ENCODE measurements at places on chromosomes 7 and 10.

DNA sequence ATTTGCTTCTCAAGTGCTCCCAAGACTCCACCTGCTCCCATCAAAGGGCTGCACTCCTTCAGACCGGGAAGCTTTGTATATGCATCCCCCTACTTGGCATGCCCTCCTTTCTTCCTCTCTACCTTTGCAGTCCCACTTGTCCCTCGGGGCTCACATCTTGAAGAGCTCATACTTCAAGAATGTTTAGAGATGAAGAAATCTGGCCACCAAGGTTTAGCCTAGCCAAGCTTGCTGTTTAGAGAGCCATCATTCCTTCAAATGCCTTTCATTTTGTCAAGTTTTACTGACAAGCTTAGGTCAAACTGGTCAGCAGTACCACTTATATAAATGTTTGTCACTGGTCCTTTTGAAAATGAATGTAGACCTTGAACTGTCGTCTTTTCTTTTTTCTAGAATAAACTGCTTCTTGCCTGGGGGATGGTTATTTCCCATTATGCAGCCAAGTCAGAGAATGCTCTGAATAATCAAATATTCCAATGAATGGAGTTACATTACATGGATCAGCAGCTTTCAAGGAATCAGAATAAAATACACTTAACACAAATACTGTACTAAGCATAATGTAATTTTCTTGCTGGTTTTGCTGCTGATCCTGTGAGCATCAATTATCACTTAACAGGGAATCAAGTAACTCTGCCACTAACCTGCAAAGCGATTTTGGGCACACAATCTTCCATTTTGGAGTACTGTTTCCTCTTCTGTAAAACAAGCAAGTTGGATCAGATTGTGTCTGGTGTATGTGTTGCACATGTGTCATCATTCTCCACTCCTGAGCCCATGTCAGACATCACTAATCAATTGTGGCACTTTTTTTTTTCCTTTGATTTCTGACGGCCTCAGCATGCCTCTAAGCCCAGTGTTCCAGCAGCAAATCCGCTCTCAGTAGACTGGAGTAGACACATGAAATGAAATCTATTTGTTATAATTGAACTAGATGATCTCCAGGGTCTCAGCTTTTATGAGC is 357.9 kb downstream of the PTEN start:
- no peak for DNase-seq

- DNase-seq: peak; percentile 41
These were observed 43.4 kb downstream of the LDB3 start for GRCh38 chr10:86711513-86712316.

DNA sequence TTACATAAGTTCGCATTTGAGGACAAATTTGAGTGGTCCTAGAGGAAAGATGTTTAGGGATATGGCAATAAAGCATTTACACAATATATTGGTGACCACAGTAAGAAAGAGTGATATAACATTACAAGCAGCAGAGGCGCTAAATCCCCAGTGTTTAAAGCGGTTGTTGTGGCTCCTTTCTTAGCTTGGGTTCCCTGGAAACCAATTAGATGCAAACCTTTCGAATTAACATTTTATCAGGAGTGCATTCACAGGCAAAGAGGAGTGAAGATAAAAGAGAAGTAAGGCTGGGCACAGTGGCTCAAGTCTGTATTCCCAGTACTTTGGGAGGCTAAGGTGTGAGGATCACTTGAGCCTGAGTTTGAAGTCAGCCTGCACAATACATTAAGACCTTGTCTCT is 331.1 kb downstream of the BICC1 start:
- DNase-seq: no peak

DNA sequence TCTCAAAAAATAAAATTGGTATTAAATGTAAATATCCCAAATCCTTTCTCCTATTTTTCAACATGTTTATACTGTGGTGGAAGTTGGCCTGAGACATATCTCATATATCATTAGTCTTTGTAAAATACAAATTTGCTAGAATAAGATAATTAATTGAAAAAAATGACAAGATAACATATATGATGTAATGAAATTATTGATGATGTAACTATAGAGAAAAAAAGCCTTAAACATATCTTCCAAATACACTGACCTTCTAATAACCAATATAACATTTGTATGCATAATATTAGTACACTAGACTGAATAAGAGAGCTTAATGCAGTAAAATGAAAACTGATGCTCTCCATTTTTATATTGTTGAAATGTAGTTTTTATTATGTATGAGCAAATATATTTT is 104.3 kb downstream of the PRKG1 start:
- no peak for DNase-seq

DNA sequence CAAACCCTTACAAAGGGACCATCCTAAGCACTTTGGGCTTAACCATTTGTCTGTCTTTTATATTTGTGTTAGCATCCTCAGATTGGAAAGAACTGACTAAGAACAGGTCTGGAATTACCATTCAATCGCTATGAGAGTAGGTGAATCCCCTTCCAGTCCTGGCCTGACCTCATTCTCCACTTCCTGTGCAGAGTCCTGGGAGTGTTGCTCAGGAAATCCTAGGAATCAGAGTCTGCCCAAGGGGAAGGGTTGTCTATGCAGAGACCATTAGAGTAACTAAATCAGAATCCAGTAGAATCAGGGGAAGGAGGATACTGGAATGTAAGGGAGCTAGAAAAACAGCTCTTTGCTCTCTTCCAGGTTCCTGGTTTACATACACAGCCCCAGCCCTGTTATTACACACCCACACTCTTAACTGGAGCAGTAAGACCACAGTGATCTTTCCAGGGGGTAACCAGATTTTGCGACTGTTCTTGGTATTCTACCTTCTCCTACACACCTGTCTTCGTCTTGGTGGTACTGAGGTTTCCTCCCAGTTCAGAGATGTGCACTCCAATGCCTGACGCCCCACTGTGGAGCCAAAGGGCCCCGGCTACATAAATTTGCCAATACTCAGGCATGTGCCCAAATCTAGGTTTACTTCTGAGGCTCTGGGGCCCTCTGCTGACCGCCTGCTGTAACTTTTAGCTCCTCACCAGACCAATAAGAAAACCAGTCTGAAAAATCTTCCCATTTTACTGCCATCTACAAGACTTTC is 103.7 kb downstream of the RNF216 start:
- peak; percentile 47 for DNase-seq

- no peak for DNase-seq
These were observed 124.6 kb downstream of the CCNY start for GRCh38 chr10:35460852-35461460.

GRCh38 chr10:23367896-23368595 is 23.4 kb upstream of the C10orf67 start:
- no peak for DNase-seq

DNA sequence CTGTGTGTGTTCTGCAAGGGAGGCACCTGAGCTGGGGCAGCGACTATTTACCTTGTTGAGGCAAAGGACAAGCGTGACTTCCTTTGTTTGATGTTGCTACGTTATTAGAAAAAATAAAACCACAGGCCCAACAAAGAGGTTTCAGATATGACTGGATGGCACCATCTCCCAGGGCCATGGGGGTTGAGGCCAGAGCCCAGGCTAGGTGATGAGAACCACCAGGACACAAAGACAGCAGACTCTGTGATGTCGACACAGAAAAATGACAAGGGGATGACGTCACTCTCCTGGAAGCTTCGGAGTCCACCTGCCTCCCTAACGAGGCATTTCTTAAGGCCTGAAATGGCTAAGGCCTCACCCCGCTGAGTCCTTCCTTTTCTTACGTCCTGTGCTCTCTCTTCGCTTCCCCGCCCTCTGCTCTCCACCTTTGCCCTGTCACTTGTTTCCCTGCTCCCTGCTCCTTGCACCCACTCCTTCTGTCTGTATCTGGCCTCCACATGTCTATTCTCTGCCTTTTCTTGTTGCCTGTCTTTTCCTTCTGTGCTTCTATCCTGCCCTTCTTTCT is 83.0 kb upstream of the ADRB1 start:
- DNase-seq: no peak

GRCh38 chr7:30185496-30185895 is 50.7 kb downstream of the MTURN start:
- no peak for DNase-seq

- DNase-seq: no peak
These were observed 37.1 kb upstream of the GDF10 start for GRCh38 chr10:47262606-47263533.

GRCh38 chr10:17086865-17087367 is 42.7 kb downstream of the CUBN start:
- no peak for DNase-seq

GRCh38 chr7:135197906-135198655 is 13.2 kb downstream of the WDR91 start:
- no peak for DNase-seq

DNA sequence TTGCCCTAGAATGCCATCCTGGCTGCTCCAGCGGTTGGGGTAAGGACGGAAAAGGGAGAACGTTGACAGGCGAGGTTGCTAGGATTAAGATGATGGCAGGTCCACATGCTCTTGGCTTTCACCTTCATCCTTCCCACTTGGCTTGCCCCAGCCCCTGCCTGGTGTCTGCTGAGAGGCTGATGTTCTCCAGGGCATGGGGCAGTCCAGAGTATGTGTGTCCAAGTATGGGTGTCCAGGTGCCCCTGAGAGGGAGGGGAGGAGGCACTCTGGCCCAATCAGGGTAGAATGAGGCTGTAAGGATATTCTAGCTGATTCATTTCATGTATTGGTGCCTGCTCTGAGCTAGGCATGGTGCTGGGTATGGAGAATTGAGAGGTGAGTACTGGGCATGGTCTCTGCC is 12.6 kb downstream of the NEURL1 start:
- no peak for DNase-seq

DNA sequence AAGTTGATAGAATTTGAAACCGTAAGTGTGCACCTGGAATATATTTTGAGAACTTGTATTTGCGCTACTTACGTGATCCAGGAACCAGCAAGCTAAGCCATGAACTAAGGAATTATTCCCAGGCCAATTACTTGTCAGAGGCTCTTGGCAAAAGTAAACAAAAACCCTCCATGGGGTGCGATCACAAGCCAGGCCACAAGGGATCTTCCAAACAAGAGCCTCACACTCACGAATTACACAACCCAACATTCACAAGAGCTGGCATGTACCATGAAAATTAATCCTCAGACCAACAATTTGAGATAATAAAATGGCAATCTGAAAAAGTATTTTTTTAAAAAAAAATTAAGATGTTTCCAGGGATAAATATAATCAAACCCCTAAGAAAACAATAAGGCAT is 467.0 kb upstream of the AKR1E2 start:
- peak; percentile 12 for DNase-seq

GRCh38 chr7:79304711-79305110 is 148.8 kb downstream of the MAGI2 start:
- DNase-seq: no peak

DNA sequence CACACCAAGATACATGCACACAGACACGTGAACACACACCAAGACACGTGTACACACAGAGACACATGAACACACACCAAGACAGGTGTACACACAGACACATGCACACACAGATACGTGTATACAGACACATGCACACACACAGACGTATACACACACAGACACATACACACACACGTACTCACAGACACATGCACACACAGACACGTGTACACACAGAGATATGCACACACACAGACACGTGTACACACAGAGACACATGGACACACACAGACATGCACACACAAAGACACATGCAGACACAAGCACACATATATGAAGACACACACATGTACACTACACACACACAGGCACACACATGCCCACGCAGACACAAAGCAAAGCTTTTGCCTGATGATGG is 134.6 kb downstream of the TCERG1L start:
- DNase-seq: no peak

- no peak for DNase-seq
These were observed 55.4 kb upstream of the LMTK2 start for GRCh38 chr7:98051118-98051744.

DNA sequence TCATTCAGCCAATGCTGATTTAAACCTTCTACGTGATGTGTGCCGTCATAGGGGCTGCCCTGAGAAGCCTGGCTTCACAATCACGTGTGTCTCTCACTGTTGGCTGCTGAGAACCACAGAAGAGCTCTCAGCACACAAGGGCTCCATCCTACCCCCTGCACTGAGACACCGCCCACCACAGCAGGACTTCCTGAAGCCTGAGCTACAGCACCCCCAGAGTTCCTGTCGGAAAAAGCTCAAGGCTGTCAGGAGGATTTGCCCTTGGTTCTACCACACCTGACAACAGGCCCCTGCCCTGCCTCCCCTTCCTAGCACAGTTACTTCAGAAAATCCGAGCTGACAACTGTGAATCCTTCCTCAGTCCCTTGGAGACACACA is 191.9 kb downstream of the MAD1L1 start:
- no peak for DNase-seq

DNA sequence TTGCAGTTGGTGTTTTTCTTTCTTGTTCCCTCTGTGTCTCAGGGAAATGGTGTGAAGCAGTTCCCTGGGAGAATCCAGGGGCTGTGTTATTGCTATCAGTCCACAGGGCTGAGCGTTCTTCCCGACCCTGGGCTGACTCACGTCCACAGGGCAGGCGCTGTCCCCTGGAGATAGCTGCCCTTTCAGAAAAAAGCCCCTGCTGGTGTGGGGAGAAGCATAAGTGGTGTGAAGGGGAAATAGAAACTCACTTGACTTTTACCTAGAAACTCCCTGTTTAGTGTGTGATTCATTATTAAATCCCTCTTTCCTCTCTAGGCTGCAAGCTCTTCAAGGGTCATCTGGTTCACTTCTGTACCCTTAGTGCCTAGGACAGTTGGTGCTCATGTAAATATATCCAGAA is 63.3 kb upstream of the SMNDC1 start:
- no peak for DNase-seq
